Activated CD4-positive, alpha-beta T cell treated with anti-CD3 and anti-CD28 coated beads, Interleukin-2, Interleukin-4, amounts not matched to agents 100 ng/mL and 50 ng/mL, durations not matched to agents 16 hours and 8 hours (primary cell): ENCODE measurements at places on chromosomes 7 and 10.

GRCh38 chr7:17227766-17228490, 70.5 kb upstream of the AHR start:
- no peak for DNase-seq

GRCh38 chr7:100372256-100372655, 1.0 kb upstream of the PILRA start:
- peak; percentile 31 for DNase-seq

GRCh38 chr10:14586901-14587300, 187.8 kb downstream of the FAM107B start:
- no peak for DNase-seq

DNA sequence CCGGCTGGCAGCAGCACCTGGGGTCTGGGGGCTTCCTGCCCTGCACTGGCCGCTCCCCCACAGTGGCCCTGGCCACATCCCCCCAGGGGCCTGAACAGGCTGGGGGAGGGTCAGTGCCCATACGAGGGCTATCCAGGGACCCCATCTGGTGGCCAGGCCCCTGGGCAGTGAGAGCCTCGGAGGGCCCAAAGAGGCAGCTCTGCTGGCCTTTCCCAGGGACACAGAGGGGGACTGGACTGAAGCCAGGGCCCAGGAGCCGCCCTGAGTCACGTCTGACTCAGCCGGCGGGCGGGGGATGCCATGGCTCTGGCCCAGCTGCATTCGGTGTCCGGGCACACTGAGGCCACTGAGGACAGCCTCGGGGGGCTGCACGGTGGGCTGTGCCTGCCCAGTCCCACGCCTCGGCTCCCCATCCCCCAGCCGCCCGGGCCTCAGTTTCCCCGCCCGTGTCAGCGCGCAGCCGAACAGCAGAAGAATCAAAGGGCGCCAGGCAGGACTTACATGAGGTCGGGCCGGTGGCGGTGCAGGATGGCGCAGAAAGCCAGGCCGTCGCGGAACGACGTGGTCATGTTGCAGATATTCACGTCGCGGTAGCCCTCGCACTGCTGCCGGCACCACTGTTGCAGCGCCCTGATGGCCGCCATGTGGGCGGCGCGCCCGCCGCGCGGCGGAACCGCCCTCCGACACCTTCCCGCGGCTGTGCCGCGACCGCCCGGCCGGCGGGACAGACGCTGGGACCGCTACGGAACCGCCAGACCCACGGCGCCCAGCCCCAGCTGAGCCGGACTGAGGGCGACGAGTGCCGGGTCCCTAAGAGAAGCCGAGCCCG, at the start of gene MICALL2:
Gene MICALL2 (minus strand): TSS at position 788 of the 829 bp plus-strand sequence. CDS start 144 bp downstream, at position 644.
- DNase-seq: no peak

- no peak for DNase-seq
Observed at GRCh38 chr7:144763291-144763690, 72.6 kb downstream of the TPK1 start.

DNA sequence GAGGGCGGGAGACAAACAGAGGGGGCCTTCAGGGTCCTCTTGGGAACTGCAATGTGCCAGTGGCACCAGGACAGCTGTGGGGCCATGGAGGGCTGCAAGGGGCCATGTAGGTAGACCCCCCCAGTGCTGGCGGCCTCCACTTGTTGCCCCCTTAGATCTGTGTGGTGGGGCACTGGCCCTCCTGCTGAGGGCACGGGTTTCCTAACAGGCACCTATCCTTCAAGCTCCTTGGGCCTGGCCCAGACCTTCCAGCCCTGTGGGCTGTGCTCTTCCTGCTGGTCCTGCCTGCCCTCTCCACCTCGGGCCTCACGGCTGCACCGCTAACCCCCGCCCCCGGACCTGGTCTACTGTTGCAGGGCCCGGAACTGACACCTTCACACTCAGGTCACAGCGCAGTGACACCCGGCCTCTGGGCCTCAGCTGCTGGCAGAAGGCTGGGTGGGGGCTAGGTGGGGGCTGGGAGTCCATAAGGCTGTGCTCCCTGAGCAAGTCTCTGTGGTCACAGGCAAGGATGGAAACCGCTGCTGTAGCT, 12.6 kb downstream of the RASGEF1A start:
- DNase-seq: no peak

DNA sequence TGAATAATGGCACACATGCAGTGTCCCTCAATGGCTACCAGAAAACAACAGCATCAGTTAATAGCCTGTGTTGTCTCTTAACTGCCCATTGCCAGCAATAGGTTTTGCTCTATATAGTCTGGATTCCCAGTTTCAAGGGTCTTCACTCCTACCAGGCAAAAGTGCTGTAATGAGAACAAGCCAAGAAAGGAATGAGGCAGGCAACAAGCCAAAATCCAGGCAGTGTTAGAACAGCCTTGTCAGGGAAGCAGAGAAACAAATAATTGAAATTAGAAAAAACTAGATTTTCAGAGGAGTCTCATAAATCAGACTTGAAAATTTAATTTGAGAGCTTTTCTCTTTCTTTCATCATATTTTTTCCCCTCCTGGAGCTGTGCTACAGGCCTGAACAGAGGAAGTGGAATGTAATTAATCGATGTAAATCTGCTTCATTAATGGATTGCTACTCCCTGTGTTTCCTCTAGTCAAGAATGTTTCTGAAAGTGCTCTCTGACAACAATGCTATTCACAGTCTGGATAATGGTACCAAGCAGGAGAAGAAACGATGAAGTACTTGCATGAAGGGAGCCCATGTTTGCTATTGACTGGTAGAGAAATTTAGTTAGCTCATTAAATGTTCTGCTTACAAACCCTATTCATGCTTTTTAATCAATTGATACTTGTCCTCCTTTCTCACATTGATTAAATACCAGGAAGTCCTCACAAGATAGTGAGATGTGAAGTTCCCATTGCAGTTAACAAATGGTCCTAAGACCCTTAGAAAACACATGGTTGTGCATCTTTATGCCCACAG, 202.0 kb upstream of the LRRTM3 start:
- no peak for DNase-seq

GRCh38 chr7:158818325-158819213, 10.7 kb downstream of the ESYT2 start:
- DNase-seq: peak; percentile 83

DNA sequence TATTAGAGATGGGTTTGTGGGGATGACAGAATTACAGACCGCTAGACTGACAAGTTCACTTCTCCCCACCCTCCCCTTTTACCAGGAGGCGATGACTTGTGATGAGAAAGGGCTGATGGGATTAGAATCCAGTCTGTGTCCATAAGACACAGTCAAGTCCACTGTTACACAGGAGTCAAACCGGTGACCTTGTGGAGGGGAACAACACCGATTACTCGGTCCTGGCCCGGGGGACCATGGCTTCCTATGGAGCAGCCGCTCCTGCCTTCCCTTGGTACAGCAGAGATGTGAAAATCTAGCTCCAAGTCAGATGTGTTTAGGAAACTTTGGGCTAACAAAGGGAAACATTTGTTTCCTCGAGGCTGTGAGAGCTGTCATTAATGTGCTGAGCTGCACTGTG, 105.5 kb downstream of the ACTR3B start:
- DNase-seq: no peak

- no peak for DNase-seq
Observed at GRCh38 chr7:111363099-111363498, 199.2 kb downstream of the IMMP2L start.

DNA sequence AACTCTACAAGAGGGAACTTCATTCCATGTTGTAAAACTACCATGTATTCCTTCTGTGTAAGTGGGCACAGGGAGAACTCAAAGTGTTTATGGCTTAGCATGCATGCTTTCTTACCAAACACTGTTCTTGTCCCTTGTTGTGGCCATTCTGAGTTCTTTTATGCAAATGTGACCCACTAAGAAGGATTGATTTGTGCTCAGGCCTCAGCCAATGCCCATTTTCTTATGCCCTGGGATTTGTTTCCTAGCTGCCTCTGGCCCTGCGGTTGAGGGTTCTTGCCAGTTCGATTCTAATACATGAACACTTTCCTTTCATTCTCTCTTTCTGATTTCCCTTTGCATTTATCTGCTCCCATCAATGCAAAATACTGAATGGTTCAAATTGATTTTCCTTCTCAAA, 316.7 kb downstream of the NRG3 start:
- no peak for DNase-seq

DNA sequence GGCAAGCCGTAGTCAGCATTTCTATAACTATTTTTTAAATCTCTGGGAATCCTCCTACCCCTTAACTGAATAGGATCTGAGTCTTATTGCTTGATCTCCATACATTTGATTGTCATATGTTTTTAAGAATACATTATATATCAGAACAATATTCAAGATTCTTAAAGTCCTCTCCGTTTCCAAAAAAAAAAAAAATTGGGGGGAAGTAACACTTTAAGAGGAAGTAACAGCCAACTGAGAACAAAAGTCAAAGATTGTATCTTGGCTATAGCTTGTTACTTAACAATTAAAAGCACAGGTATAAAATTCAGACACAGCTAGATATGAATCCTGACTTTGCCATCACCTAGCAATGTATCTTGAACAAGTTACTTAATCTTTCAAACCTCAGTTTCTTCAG, 169.9 kb upstream of the ADO start:
- DNase-seq: no peak

DNA sequence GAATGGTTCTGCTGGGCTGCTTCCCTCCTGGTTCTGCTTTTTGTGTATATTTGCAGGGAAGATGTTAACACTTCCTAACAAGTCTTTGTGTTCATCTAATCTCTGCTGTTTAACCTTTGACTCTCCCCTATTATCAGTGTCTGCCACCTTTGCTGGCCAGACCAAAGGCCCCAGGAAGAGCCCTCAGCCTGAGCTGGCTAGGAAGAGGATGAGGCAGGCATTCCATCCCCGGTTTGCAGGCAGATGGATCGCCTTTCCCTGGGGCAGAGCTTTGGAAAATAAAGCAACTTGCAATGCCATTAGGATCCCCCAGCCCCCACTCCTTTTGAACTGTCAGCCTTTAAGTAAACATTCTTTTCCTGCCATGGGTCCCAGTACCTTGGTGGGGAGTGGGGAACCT, 19.0 kb downstream of the DPCD start:
- no peak for DNase-seq

DNA sequence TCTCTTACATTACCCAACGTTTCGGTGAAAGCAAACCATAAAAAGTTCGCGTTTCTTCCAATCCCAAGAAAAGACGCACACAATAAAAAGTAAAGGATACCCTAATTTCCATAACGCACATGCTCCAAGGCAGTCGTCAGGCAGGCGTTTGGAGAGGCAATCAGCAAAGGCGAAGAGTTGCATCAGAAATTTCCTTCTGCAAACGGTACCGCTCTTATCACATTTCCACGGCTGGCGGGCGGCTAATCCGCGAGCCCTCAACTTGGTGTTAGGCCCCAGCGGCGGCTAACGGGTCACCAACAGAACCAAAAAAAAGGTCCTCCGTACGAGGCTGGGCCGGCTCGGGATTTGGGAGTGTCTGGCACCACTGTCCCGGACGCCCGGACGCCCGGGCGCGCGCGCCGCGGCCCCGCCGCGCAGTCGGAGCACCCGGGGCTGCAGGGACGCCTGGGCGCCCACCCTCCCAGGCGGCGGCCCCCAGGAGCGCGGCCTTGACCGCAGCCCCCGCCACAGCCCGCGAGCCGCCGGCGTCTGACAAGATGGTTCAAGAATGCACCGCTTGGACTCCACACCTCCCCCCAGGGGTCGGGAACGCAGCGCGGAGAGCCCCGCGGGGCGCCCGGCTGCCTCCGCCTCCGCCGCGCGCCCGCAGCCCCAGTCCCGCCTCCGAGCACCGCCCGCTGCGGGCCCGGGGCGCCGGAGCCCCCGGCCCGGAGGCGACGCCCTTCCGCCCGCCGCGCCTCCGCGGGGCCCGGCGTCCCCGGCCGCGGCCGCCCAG, 9.8 kb upstream of the GRB10 start:
- no peak for DNase-seq

DNA sequence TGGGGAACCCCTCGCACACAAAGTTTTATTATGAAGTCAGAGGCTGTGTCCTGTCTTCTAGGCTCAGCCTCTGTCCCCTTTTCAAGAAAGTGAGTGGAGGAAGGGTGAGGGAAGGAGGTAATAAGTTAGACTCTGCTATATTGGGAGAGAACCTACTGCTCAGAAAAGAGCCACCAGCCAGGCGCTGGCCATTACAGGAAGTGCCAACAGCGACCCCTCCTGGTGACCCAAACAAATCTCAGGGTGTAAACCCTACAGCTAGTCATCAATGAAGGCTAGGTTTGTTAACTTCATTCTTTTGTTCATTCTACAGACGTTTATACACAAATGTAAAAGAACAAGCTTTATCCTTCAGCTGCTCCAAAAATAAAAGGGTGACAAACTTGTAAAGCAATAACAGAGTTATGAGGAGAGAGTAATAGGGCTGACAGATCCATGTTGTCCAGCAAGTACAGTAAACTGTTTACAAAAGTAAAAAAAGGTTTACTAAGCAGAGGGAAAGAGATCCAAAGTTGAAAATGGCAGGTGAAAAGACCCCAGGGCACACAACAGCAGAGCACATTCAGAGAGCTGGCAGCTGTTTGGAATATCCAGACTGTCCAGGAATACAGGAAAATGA, 82.7 kb downstream of the FAM204A start:
- DNase-seq: peak; percentile 23
